Central memory CD8-positive, alpha-beta T cell (primary cell): ENCODE measurements at places on chromosomes 2 and 18.

DNA sequence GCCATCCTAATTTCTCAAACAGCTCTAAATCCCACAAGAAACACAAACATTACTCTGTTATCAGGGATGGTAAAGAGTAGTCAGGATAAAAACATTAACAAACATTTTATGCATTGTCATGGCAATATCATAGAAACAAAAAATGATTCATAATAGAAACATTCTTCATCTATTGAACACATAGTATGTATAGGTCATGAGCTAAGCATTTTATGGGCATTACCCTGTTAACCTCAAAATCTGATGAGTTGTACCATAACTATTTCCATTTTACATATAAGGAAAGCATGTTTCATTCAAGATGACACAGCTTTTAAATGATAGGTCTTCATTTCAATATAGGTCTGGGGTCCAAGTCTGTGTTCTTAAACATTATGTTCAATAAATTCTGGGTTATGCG is 344.9 kb downstream of the RND3 start:
- DNase-seq, result no peak

DNA sequence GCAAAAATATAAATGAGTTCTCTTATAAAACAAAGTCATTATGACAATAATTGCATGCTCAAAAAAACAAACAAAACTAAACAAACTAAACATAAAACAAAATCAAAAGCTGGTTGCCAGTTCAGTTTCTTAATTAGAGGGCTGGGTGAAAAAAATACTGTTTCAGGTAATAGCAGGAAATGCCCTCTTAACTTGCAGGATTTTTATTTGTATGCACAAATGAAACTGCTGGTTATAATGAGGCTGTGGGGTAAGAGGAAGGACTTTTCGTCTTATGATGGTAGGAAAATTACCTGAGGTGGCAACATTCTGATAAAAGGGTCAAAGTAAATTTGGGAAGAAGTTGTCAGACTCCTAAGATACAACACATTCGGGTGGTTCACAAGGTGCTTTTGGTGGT is 21.5 kb upstream of the CDKL4 start:
- DNase-seq, result no peak

DNA sequence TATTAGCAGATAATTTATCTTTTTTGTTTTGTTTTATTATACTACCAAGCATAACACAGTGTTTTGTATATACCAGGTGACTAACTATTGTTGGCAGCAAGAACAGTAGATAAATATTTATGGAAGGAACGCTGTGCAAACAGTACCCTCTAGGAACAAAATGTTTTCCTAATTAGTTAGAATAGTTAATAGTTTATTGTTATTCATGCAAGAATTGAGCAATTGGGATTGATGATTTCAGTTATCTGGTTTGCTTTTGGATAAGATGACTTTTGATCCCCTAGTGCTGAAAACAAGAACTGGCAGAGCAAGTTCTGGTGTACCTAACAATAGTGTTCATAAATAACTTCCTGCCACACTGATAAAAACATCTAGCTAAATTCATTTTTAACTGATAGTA is 323.3 kb downstream of the TGIF1 start:
- DNase-seq, result no peak

DNA sequence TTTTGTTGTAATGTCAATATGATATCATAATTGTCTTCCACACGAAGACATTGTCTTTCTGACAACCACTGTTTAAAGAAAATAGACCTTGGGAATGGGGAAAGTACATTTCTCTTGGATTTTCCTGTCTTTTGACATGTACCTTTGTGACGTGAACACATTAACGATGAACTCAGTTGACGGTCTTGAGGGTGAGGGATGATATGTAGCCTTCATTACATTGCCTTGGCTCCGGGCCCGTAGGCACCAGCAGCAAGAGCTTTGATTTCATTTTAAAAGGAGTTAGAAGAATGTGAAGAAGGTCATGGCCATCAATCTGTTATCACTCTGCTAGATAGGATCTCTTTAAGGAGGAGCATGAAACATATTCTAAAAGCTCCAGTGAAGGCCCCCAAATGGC is 80.9 kb downstream of the LYPD6B start:
- DNase-seq, result no peak

GRCh38 chr2:73837847-73838585 is 9.3 kb downstream of the STAMBP start:
- DNase-seq, result no peak

- no peak for DNase-seq
Observed at GRCh38 chr2:60221098-60221497, 332.4 kb downstream of the BCL11A start.

GRCh38 chr18:58102018-58102417 is 58.0 kb downstream of the NEDD4L start:
- DNase-seq, result no peak

GRCh38 chr2:133458280-133458679 is 110.0 kb downstream of the NCKAP5 start:
- DNase-seq, result no peak

- DNase-seq, result no peak
Observed at GRCh38 chr2:52117299-52117698, 1085.4 kb upstream of the NRXN1 start.

- no peak for DNase-seq
Observed at GRCh38 chr2:40403233-40403836, 48.6 kb downstream of the SLC8A1 start.

- DNase-seq, result no peak
Observed at GRCh38 chr2:10926191-10926820, 14.6 kb downstream of the KCNF1 start.

- DNase-seq, result no peak
Observed at GRCh38 chr2:190964170-190964795, 49.7 kb downstream of the STAT1 start.

DNA sequence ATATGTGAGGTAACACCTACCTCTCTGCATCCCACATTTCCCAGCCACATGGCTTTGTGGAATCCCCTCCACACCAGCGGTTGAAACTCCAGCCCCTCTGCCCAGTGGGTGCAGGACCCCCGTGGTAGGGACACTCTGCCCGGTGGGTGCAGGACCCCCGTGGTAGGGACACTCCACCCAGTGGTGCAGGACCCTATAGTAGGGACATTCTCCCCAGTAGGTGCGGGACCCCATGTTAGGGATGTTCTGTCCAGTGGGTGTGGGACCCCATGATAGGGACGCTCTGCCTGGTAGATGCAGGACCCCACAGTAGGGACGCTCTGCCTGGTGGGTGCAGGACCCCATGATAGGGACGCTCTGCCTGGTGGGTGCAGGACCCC is 11.5 kb downstream of the COPS9 start:
- DNase-seq, result no peak

- no peak for DNase-seq
Observed at GRCh38 chr2:138267161-138267901, 234.2 kb upstream of the SPOPL start.

GRCh38 chr2:240127911-240128607 is 8.0 kb downstream of the COPS9 start:
- no peak for DNase-seq

- DNase-seq, result no peak
Observed at GRCh38 chr18:10051877-10052631, 138.2 kb downstream of the VAPA start.

DNA sequence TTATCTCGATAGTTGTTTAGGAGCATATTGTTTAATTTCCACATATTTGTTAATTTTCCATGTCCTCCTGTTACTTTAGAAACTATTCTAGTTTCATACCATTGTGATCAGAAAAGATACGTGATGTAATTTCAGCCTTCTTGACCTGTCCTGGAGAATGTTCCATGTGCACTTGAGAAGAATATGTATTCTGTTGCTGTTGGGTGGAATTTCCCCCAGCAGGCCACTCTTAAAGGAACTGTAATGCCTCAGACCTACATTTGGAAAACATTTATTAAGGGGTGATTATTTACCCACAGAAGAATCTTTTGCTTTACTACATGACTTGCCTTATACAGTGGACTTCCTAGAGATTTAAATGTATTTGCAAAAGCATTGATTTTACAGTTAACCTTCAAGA is 55.5 kb downstream of the LIMS1 start:
- DNase-seq, result no peak

- no peak for DNase-seq
Observed at GRCh38 chr2:217739741-217740140, 263.1 kb downstream of the TNS1 start.

GRCh38 chr2:154901063-154901462 is 202.6 kb downstream of the KCNJ3 start:
- no peak for DNase-seq

DNA sequence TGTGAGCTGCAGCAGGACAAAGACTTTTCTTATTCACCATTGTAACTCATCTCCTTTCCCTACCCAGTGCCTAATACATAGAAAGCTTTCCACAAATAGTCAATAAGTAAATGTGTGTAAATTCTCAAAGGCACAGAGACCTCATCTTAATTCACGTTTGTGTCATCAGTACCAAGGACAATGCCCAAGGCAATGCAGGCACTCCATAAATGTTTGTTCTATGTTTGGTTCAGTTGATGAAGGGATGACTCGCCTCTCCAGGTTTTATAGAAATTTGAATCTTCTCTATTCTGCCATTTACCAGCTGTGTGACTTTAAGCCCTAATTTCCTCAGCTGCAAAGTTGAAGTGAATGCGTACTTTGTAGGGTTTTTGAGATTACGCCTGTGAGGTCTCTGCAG is 2.1 kb upstream of the MOGAT1 start:
- DNase-seq, result no peak

- DNase-seq, result no peak
Observed at GRCh38 chr2:39506215-39506614, 69.1 kb upstream of the MAP4K3 start.

- DNase-seq, result no peak
Observed at GRCh38 chr2:11864724-11865123, 118.3 kb downstream of the LPIN1 start.

DNA sequence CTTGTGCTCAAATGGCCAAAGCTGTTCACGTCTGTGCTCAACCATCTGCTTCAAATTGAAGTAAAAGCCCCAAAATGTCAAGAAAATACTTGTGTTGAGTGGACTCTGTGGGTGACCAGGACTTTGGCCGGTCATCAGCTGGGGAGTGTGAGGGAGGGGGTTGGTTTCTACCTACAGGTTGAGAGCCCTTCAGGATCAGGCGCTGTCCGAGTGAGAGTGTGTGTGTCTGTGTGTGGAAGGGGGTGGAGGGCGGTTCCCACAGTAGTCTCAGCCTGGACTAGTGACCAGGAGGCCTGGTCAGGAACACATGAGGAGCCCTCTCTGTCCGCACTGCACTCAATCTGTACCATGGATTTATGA is 34.2 kb downstream of the ATOH8 start:
- no peak for DNase-seq

DNA sequence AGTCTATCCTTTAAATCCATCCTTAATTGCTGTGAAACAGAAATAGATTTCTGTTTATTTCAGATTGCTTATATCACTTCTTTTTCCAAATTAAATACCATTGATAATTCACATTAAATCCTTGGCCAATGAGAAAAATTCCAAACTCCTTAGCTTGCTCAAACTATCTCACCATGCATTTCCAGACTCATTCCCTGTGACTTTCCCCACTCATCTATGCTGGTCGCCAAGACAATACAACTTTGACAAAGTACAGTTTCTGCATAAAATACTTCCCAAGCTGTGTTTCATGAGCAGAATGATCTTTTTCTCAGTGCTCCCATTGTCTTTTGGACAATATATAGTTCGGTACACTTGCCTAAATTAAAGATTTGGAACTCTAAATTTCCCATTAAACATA is 575.6 kb downstream of the CPS1 start:
- DNase-seq, result no peak

GRCh38 chr2:100529900-100530299 is 32.9 kb upstream of the PDCL3 start:
- DNase-seq, result no peak

GRCh38 chr2:32894119-32894728 is 52.5 kb upstream of the LTBP1 start:
- DNase-seq, result no peak

- no peak for DNase-seq
Observed at GRCh38 chr2:39512941-39513340, 75.9 kb upstream of the MAP4K3 start.

- no peak for DNase-seq
Observed at GRCh38 chr2:163266772-163267171, 428.2 kb upstream of the KCNH7 start.

- no peak for DNase-seq
Observed at GRCh38 chr2:54512663-54513362, 56.7 kb downstream of the SPTBN1 start.

DNA sequence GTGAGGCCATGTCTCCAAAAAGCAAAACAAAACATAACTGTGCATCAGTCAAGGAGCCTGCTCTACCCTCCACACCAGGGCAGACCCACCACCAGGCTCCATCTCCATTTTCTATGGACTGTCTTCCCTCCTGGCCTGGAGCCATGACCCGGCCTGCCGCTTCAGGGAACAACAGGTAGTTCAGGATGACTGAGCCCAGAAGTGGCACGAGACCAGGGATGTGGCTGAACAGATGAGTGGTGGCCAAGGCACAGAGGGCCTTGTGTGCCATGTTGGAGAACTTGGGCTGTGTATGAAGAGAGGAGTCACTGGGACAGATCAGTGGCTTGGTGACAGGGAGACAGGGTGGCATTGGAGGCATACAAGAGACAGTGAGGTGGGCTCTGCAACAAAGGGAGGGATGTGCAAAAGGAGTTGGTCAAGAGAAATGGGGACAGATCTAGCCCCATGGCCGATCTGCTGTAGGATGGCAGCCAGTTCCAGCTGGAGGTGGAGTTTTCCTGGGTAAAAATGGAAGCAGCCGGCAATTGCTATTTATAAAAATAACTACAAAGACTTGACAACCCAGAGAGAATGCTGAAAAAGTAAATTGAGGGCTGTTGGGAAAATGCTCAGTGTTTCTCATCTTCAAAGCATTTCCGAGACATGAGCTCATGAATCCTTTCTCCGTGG is 35.0 kb downstream of the TMEM177 start:
- DNase-seq, result no peak

DNA sequence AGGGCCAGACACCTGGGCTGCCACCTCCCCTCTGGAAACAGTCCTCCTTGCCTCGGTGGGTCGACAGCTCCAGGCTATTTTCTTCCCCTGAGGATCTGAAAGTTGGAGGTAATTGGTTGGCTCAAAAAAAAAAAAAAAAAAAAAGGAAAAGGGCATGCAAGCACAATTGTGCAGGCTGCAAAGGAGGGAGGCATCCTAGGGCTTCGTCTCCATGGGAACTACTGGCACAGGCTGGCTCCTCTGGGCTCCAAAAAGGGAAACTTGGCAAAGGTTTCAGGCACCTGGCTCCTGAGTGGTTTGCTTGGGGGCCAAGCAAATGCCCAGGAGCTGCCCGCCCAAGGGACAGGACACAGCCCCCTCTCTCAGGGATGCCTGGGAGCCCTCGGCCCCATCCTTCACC is 1.1 kb upstream of the KCNIP3 start:
- no peak for DNase-seq

DNA sequence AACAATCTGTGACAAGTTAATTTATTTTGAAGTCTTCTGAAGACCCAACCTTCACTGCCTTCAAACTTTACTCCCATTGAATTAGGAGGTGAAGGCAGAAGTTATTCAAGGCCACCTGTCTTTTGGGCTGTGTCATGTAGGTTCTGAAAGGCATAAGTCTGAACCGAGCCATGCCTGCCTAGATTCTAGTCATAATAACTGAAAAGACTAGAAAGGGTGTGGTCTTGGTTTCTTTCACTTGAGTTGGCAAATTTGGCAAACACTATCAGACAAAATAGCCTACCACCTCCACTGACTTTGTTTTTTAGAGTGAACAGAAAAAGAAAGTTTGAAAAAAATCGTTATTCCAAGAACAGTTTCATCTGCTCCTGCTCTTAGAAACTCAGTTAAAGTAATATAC is 38.4 kb downstream of the PPM1B start:
- no peak for DNase-seq
